Nucleus accumbens (tissue), 56 donors: ENCODE measurements at places on chromosomes 4 and X.

DNA sequence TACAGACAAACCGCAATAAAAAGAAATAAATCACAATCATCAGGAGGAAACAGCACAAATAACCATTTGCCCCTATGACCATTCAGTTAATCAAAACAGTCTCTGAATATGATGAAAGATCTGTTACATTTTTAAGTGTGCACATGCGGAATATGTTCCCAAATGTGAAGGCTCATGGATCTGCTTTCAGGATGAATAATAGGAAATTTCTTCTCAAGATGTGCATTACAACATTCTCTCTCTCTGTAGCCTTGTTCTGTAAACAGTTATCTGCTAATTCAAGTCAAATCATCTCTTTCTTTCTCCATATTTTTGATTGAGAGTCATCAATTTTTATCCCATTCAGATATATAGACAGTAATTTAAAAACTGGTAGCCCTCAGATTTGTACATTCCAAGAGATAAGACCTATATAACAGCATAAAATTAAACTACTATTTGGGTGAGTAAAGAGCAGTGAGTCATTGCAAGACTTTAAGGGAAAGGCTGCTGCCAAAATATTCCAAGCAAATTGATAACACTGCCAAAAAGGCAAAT, 433.9 kb upstream of the ATOH1 start:
- no peak for DNase-seq

DNA sequence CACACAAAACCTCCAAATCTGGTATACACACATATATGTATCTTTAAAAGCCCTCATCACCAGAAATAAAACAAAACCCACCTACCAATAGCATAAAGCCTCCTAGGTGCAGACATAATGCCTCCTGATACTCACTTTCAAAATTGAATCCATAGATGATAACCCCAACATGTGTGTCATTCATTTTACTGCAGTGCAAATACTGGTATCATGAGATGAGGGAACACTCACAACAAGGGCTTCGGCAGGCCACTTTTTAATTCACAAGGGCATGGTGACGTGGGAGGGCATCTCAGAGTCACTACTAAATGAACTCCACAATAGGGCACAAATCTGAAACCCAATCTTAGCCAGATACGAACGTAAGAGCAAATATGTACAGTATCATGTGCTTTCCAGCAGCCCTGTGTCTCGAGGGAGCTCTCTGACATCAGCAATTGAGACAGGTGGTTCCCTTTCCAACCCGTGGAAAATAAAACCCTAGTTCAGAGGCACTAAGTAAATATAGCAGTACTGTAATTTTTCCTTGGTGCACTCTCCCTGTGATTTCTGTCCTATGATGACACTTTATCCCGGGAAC, 14.1 kb upstream of the PPARGC1A start:
- no peak for DNase-seq

GRCh38 chr4:168797194-168797593, 212.9 kb downstream of the CBR4 start:
- DNase-seq, result no peak

- DNase-seq, result no peak
These were observed 184.6 kb upstream of the KIT start for GRCh38 chr4:54473077-54473545.

GRCh38 chr4:75848891-75849290, 53.4 kb downstream of the PPEF2 start:
- DNase-seq, result no peak

GRCh38 chr4:47668810-47669408, 169.0 kb downstream of the CORIN start:
- DNase-seq, result no peak

DNA sequence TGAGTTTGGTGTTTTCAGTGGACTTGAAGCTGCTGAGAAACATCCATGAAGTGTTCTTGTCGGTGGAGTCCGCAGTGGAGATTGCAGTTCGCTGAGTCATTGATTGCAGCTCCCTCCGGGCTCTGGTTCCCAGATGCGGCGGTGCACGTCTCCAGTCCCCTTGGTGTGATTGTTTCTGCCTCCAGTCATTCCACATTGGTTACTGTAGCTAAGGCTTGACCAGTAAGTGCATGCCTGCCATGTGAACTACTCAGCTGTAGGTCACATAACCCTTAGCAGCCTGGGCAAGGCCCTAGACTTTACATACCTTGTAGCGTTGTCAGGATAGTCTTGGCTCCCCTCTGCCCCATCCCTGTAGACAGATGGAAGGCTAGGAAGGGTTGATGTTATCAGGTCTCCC, 53.8 kb upstream of the CLCN4 start:
- no peak for DNase-seq

DNA sequence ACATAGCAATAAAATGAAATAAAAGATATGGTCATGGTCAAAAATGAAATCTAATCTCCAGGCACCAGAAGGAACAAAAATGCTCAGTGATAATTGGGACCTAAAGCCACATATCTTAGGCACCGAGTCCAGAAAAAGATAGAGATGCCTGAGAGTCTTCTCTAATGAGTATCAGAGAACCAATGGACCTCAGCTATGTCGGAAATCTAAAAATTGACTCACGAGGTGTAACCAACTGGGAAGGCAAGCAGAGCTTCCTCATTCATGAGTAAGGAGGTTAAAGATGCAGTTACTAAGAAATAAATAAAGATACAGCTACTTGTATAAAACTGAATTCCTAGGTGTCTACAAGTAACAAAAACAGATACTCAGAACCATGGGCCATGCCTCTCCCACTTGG, 72.1 kb downstream of the KLHL34 start:
- DNase-seq, result no peak

DNA sequence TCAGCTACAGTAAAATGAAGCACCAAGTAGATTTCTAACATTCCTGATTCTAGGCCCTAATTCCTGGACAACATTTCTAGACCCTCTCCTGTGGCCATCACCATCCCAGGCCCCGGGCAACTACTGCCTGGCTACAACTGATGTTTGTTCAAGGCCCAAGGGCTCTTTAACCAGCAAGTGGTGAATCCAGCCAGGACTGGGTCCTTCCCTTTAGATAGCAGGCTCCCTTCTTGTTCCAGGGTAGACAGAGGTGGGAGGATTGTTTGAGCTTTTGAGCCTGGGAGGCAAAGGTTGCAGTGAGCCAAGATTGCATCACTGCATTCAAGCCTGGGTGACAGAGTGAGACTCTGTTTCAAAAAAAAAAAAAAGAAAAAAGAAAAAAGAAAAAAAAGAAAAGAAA, 12.7 kb upstream of the AADAT start:
- no peak for DNase-seq

DNA sequence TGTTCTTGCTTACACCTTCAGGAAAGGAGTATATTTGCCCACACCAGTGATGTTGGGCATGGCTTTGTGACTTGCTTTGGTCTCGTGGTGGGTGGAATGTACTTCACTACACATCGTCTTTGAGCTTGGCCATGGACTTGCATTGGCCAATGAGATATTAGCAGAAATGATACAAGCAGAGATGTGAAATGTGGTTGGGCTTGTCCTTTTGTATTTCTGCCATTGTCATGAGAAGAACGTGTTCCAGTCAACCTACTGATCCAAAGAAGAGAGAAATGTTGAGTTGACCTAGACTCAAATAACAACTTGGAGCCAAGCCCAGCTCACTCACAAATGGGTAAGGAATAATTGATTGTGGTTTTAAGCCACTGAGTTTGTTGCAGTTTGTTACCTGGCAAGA, 138.4 kb upstream of the ARX start:
- DNase-seq, result no peak
